Astrocyte of the cerebellum (primary cell): ENCODE measurements at places on chromosomes 1 and 21.

GRCh38 chr21:42374864-42375499 lies 8.6 kb upstream of the TFF1 start:
- no peak for DNase-seq

GRCh38 chr1:6347641-6348487 lies 45.7 kb downstream of the ACOT7 start:
- no peak for DNase-seq

DNA sequence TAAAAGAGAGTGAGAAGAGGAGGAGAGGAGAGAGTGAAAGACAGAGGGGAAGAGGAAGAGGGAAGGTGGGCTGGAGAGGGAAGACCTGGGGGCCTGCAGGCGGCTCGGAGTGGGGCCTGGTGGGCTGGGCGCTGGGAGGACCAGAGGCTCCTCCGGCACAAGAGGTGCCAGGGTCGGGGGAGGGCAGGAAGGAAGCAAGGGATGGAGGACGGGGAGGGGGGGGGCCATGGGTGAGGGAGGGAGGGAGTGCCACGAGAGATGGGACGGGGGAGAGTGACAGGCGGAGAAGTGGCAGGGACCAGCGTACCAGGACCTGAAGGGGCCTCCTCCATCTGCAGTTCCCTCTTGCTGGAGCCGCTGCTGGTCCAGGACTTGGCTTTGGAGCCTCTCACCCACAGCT lies 87.7 kb downstream of the CASZ1 start:
- DNase-seq = no peak

DNA sequence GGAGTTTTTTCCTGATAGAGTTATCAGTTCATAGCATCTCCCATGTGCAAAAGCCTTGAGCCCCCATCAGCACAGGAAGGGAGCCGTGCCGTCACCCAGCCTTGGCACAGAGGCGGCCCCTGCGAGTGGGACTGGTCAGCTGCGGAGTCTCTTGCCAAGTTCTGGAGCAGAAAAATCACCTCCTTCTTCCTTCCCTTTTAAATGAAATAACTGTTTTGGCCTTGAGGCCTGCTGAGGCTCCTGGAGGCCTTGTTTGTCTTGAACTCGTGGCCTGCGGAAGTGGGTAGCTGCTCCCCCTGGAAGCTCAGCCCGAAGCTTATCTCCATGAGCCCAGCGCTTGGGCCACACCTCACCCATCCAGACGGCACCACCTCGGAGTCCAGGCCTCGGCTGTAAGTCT lies 145.7 kb upstream of the TMEM51 start:
- DNase-seq = no peak

- DNase-seq = peak; percentile 85
These were observed 30.0 kb upstream of the EPS8L3 start for GRCh38 chr1:109793486-109794318.

DNA sequence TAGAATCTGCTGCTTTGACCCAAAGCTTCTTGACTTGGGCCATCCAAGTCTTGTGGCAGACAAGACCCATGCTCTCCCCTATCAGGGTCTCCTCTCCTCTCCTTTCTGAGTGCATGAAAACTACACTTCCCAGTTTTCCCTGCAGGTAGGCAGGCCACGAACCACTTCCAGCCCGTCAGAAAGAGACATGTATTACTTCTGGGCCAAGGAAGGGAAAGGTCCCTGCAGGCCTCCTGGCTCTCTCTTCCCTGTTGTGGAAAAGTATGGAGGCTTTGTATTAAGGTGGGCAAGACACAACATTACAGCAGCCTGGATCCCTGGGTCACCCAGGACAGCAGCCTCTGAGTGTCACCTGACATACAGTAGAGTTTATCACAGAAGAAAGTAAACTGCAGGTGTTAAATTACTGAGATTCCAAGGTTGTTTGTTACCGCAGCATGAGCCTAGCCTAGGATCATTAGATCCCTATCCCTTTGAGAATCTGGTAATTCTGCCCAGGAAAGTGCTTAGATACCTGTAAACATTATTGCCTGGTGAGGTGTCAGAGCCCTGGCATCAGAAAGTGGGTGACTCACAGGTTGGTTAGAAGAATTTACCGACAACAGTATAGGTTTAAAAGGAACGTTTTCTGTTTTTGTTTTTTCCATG lies 717.3 kb downstream of the MATN1 start:
- DNase-seq = no peak
